ENCODE measurements at places on chromosomes 2 and 18.

- no peak for DNase-seq
Measured at GRCh38 chr2:100136310-100136709, 6.1 kb downstream of the AFF3 start.

DNA sequence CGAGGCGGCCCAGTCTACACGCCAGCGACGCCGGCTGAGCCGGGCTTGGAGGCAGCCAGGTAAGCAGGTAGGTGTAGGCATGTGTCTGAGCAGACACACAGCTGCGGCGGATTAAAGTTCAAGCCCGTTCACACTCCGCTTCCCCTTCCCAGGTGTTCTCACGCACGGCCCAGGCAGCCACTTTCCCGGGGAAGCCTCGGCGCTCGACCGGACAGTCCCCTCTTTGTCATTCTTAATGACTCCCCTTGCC is 367 bp downstream of the TGFA start:
- DNase-seq: no peak

GRCh38 chr2:239326831-239327535 is 73.8 kb downstream of the HDAC4 start:
- no peak for DNase-seq

GRCh38 chr18:42534313-42534712 is 579.3 kb downstream of the PIK3C3 start:
- no peak for DNase-seq

DNA sequence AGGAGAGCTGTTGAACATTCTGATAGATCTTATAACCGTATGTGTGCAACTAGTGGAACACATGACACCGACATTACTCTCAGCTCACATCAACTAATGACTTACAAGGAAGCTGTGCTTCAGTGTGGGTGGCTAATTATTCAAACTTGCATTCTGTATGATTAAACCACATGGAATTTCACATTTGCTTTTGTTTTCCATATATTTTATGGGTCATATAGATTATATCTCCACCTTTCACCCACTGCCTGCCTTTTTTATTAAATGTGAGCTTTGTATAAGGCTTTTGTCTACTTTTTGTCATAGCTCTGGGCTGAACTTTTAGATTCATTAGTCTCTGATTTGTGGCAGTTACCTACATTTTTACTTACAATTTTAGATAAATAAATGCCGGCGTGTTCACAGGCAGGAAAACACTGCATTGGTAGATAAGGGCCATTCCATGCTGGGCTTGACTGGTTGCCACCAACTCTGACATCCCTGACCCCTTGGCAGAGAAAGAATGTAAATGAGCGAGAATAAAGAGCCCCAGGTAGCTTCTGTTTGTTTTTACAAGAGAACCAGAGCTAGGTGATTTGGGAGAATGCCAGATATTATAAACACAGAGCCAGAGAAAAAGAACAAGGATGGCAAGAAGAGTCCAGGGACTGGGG is 35.7 kb downstream of the LYPD6 start:
- DNase-seq: no peak

DNA sequence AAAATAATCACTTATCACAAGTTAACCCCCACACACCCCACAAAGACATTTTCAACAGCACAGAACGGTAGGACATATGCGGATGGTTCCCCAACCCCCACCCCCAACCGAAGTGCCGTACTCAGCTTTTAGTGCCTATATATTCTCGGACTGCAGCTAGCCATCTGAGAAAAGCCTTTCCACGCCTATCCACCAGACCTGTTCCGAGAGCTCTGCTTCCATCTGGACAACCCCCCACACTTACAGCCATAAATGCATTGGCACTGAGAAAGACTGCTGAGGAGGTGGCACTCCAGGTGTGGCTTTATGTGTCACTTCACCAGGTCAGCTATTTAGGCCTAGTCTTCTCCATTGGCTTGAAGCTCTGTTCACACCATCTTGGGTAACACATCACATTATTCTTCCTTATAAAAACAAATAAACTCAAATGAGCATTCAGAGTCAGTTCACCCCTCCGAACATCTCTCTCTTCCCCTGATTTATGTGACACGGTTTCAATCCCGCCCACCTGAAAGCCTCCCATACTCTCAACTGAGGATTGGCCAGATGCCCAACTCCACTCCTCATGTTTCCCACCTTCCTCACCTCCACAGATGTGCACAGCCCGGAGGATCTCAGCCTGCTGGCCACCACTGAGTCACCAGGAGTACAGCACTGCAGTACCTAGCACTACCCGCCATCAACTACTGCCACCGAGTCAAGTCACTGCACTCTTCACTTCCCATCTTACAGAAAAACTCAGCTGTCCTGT is 127.4 kb downstream of the CACNB4 start:
- no peak for DNase-seq

- no peak for DNase-seq
Measured at GRCh38 chr2:126220331-126220730, 435.6 kb upstream of the GYPC start.

DNA sequence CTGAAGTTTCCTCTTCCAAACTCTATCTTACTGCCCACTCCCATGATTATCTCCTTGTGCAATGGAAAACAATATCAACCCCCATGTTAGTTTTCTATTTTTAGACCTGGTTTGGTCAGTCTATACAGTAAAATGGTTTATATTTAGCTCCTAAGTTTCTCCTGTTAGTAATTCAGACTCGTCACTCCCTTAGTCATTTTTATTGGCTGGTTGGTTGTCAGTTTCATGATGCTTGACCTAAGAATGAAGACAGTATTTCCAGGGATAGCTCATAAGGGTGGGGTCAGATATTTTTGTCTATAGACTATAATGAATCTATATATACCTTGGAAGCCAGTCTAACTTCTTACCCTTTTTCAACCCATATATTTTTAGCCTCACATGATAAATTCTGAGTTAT is 61.4 kb upstream of the NEUROD1 start:
- peak; percentile 16 for DNase-seq

GRCh38 chr2:199302851-199303250 is 154.9 kb downstream of the SATB2 start:
- peak; percentile 23 for DNase-seq

Measured in GM03348 (cell line).